Ecto neural progenitor cell (in vitro differentiated cells): ENCODE measurements at places on chromosomes 11 and 22.
A peak's percentile ranks its signal among the peaks of the same experiment; 100 is the strongest.

GRCh38 chr22:46934746-46935491 is 172.5 kb downstream of the TBC1D22A start:
- DNase-seq: no peak

DNA sequence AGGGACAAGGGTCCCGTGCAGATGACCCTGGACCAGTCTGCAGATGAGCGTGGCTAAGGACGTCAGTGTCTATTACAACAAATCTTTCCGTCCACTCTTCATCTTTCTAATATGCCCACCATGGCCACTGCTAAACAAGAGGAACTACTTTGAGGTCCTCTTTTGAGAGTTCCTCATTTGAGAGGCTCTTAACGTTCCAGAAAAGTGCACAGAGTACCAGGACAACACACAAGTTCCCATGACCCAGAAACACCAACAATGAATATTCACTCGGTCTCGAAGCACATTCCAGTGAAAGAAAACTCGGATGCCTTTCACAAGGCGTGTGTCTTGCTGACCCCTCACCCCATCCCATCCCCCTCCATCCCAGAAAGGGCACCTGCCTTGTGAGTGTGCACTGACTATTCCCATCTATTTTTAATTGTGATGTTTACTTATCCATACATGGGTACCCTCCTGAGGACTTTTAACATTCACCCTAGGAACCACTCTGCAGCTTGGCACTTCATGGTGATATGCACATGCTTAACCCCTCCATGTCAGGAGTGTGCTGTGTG is 157.0 kb downstream of the SHANK2 start:
- DNase-seq: no peak

- DNase-seq: no peak
These were observed 290.0 kb upstream of the LARGE1 start for GRCh38 chr22:34210301-34210700.

- DNase-seq: no peak
These were observed 20.1 kb downstream of the ELP4 start for GRCh38 chr11:31529701-31530100.

- DNase-seq: no peak
These were observed 105.4 kb upstream of the TIMP3 start for GRCh38 chr22:32696089-32696488.

GRCh38 chr11:108929241-108929640 is 264.4 kb downstream of the DDX10 start:
- DNase-seq: no peak

- no peak for DNase-seq
These were observed 27.8 kb downstream of the MYH9 start for GRCh38 chr22:36360011-36360410.

- no peak for DNase-seq
These were observed 17.1 kb upstream of the CSRP3 start for GRCh38 chr11:19218786-19219460.

GRCh38 chr11:19962801-19963175 is 197.5 kb downstream of the DBX1 start:
- no peak for DNase-seq

DNA sequence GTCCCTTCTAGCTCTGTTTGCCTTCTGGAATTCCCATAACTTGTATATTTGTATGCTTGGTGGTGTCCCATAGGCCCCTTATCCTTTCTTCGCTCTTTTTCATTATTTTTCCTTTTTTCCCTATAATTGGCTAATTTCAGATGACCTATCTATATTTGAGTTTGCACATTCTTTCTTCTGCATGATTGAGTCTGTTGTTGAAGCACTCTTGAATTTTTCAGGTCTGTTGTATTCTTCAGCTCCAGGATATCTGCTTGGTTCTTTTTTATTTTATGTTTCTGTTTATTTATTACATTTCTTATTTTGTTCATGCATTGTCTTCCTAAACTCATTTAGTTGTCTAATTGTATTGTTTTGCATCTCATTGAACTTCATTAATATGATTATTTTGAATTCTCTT is 28.0 kb downstream of the NCAM1 start:
- DNase-seq: no peak

- no peak for DNase-seq
These were observed 20.7 kb upstream of the FAM181B start for GRCh38 chr11:82754410-82754809.

GRCh38 chr11:69654660-69655478 is 13.9 kb downstream of the CCND1 start:
- DNase-seq: no peak

DNA sequence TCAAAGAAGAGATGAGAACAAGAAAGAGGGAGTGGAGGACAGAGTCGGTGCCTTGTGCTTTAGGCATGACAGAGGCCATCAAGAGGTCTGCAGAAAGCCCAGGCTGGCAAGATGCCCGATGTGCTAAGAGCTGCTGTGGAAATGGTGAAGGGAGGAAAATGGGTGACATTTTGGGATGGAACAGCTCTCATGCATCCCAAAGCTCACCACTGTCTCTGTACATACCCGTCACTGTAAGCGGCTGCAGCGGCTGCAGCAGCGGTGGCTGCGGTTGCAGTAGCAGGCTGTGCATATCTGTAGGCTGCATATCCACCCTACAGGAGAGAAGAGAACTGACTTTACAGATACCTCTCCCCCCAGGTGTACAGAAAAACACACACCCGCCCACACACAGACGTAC is 28.6 kb downstream of the APOL5 start:
- no peak for DNase-seq

DNA sequence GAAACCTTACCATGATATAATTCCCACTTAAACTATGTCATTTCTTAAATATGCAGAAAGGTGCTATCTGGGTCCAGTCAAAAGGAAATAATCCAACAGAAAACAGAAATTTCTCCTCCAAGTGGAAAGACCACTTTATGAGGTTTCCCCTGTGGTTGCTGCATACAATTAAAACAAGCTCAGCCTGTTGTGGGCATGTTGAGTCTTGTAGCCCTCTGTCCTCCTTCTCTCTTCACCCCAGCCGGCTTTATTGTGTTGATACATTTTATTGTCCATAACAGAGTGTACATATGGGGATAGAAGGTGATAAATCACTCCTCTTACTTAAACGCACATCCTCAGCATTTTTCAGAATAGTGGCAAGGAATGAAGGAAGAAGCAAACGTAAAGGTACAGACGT is 126.0 kb upstream of the MTNR1B start:
- DNase-seq: no peak

- no peak for DNase-seq
These were observed 255.1 kb downstream of the CADM1 start for GRCh38 chr11:115249061-115249578.

GRCh38 chr11:121556937-121557336 is 104.2 kb upstream of the SORL1-AS1 start:
- DNase-seq: no peak

DNA sequence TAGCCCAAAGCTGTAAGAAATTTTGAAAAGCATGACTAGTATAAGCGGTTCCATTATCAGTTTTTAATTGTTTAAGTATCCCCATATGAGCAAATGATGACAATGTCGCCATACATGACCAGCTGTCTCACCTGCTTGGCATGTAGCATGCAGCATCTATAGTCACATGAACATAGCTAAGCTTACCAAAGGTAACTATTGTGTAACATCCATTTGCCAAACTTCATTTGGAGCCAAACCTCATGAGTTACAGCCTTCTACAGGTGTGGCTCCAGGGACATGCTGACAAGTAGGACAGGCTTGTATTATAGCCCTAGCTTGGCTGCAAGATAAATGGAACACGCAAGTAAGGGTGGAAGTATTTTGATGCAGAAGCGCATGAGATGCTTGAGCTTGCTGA is 30.4 kb downstream of the OR10A6 start:
- no peak for DNase-seq

GRCh38 chr22:42648368-42649245 is 585 bp downstream of the CYB5R3 start:
- DNase-seq: no peak

- no peak for DNase-seq
These were observed 7.9 kb upstream of the MACROD1 start for GRCh38 chr11:64173616-64174355.

DNA sequence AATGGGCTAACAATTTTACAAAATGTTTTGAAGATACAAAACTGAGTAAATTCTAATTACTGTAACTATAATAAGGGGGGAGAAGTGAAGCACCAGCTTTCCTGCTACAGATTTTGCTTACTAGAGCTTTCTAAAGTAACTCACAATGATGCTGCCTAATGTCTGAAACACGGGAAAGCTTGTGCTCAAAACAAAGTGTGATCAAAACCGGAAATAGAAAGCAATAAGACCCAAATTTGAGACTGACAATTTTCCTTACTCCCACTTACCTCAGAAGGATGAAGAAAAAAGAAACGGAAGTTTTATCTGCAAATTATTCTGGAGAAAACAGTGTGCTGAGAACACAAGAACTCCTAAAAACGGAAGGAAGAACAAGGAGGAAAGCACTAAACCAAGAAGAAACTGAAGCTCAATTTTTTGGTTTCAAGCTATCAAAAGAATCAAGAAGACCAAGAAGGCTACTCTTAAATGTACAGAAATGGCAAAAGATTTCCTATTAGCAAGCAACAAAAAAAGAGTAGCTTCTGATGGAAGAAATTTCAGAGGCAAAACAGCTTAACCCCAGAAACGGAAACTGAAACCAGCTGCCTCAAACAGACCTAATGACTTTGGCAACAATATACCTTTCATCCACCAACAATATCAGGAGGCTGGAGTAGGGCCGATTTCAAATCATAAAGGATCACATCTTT is 33.4 kb downstream of the AMBRA1 start:
- DNase-seq: no peak

GRCh38 chr11:38446336-38446735 is 1848.3 kb upstream of the RAG2 start:
- no peak for DNase-seq

GRCh38 chr22:24187731-24188644 is 6.7 kb downstream of the SUSD2 start:
- no peak for DNase-seq

- DNase-seq: no peak
These were observed 45.3 kb upstream of the NECTIN1 start for GRCh38 chr11:119774172-119774763.

DNA sequence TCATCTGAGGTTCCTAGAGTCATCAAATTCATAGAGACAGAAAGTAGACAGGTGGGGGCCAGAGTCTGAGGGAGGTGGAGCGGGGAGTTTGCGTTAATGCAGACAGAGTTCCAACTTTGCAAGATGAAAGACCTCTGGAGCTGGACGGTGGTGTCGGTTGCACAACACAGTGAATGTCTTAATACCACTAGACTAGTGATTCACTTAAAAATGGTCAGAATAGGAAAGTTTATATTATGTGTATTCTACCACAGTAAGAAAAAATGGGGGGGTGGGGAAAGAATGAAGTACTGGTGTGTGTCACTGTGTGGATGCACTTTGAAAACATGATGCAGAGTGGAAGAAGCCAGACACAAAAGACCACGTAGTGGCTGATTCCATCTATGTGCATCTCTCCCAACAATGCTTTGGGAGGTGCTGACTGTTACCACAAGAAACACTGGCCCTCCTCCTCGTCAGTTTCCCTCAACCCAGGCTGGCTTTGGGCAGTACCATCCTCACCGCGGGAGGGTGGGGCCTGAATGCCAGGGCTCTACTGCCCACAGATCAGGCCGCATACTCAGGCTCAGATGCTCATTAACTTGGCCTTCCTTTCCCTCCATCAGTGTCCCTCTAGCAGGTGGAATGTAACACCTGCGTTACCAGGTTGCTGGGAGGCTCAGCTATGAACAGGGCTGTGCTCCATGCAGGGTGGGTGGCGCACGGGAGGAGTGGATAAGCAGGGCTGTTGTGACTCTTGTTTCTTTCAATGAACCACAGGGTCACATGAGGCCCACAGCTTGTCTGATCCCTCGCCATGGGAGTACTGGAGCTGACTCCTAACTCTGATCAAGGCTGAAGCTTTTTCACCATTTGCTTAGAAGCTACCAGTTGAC is 297.0 kb downstream of the CTTN start:
- DNase-seq: no peak

- DNase-seq: no peak
These were observed 23.8 kb downstream of the DIXDC1 start for GRCh38 chr11:111960916-111961315.

DNA sequence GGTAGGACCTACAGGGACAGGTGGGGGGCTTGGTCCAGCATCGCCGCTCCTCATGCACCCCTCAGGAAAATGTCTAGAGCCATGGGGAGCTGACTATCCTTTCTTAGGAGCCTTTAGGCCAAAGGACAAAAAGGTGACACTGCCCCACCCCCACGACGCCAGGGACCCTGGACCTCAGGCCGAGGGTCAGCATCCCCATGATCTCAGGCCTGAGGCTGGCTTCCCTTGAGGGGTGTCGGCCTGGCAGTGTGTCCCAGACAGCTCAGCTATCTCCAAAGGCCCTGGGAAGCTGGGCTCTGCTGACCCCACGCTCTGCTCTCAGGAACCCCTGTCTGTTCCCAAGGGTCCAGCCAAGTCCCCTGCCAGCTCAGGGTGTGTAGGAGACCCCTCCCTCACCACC is 16.3 kb downstream of the MRGPRG start:
- no peak for DNase-seq

DNA sequence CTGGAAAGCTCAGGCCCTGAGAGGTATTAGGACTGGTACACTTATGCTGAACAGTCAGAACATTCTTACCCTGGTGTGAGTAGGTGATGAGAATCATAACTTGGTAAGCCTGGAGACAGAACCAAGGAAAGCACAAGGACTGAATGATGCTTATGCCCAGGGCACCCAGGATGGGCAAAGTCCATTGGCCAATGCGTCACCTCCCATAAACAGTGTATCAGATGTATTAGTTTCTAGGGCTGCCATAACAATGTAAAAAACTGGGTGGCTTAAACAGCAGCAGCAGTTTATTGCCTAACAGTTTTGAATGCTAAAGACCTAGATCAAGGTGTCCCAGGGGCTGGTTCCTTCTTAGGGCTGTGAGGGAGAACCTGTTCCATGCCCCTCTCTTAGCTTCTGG is 107.0 kb downstream of the FAR1 start:
- no peak for DNase-seq

DNA sequence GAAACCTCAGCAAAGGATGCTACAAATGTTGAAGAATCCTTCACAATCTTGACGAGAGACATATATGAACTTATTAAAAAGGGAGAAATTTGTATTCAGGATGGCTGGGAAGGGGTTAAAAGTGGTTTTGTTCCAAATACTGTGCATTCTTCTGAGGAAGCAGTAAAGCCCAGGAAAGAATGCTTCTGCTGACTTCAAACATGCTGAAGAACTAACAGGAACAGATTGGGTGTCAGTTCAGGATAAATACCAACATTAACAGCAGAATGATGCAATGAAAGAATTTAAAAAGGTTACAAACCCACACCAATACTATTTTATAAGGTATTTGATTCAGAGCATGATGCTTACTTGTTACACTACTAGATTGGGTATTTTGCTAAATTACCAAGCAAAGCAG is 33.9 kb downstream of the RAB39A start:
- no peak for DNase-seq

DNA sequence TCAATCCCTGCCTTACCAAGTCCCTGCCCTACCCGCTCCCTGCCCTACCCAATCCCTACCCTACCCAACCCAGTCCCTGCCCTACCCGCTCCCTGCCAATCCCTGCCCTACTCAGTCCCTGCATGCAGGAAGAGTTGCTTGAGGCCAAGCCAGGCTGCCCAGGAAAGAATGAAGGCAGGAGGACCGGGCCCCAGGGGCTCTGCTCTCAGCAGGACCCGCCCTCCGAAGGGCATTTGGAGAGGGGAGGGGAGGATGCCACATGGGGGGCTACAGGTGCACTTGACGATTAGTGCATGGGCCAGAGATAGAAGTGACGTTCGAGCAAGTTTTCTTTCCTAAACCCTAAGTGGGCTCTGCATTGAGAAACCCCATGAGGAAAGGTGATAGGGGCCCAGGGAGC is 581.2 kb downstream of the TBC1D22A start:
- DNase-seq: no peak

GRCh38 chr11:35237351-35237750 is 98.4 kb downstream of the CD44 start:
- DNase-seq: no peak

GRCh38 chr11:17564687-17565042 is 17.6 kb downstream of the OTOG start:
- DNase-seq: peak; percentile 34
